ENCODE measurements at places on chromosomes 7 and 10.

DNA sequence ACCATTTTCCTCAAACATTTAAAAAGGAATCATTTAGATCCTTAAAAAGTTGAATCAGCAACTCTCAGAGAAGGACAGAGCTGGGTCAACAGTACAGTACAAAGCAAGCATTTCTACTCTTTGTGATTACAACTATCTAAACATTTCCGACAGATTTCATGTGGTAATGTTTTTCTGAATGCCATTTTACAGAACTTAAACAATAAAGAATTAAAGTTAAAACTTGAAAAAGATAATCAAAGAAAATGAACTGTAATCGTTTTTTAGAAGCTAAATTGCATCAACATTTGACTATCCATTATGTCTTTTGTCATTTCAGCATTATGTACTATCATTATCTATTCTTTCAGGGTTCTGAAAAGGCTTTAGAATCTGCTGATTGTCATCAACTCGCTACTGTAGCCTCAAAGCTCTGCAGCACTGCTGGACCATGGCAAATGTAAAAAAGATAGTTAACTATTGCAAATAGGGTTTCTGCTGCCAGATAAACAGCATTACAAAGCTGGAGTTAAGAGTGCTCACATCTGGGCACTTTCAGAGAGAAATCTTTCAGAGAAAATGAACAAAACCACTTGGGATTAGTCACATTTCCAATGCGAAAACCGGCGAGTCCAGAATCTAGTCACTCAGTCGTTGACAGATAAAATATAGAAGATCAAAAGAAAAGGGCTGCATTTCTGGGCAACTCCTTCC, 160.4 kb upstream of the LAMB4 start:
- DNase-seq = peak; percentile 18

DNA sequence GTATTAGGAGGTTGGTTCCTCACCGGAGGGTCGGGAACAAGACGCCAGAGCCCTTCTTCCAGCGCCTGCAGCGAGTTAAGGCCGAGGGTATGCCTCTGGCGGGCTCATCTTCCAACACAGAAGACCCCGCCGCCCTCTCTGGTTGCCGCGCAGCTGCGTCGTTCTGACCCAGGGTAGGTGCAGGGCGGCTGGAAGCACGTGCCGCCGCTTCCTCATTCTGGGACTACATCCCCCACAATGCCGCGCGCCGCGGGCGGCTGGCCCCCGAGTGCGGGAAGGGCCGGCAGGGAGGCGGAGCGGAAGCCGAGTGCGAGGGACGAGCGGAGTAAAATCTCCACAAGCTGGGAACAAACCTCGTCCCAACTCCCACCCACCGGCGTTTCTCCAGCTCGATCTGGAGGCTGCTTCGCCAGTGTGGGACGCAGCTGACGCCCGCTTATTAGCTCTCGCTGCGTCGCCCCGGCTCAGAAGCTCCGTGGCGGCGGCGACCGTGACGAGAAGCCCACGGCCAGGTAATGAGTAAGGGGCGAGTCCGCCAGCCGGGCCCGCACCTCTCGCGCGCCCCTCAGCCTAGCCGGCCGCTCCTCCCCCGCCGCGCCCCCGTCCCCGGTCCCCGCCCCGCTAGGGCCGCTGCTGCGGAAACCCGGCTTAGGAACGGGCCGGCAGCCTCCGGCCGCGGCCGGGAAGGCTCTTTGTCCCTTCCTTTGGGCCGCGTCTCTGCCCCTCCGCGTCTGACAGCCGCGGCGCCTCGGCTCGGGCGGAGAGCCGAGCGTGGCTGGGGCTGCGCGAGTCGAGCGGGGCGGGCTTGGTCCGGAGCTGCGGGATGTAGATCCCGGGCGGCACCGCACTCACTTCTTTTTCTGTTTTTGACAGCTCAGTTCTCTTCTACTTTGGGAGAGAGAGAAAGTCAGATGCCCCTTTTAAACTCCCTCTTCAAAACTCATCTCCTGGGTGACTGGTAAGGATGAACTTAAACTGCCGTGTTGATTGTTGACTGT, at the start of gene CCDC126:
Gene CCDC126, plus strand, starts transcription at position 289 of the 998 bp plus-strand sequence. CDS start 13,934 bp downstream, outside the sequence.
- DNase-seq = peak; percentile 95

DNA sequence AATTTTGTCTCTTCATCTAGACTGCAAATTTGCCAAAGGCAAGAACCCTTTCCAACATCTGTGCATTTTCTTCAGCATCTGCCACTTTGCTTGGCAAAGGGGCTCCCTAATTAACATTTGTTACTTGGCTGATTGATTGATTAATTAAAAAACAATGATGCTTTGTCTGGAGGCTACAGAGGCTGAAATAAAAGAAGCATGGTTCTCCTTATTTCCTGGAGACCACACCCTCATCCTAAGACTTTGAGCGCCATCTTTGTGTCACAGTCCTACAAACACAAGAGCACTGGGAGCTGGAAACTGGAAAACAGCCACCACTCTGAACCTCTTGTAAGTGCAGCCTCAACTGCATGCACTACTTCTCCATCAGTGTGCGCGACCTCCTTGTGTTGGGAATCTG, 189.2 kb downstream of the C7orf25 start:
- DNase-seq = no peak

- no peak for DNase-seq
These were observed 13.3 kb downstream of the KMT2E start for GRCh38 chr7:105027176-105027853.

DNA sequence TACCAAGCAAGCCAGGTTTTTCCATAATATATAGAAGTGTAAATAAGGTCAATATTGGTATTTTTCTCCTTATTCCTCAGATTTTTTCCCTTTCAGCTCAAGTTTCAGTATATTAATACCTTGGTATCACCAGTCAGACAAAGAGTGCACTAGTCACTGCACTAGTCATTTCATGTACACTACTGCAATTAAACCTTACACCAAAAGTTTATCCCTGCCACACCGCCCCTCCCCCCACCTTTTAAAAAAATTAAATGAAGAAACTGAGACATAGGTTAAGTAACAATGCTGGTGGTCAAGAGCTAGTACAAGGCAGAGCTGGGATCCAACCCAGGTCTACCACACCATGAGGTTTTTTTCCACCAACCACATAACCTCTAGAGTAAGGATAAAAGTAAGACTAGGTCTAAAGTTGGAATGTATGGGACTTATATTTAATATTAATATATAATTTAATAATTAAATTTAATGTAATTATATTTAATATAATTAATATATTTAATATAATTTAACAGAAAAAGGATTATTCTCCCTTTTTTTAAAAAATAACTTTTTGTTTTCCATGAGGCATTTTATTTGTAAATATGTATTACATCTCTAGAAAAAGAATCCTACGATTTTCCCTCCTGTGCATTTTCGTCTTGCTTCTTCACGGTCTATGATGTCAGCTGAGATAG, 68.5 kb downstream of the NT5C2 start:
- no peak for DNase-seq

- peak; percentile 70 for DNase-seq
These were observed 28.4 kb upstream of the SMARCD3 start for GRCh38 chr7:151276666-151277590.

DNA sequence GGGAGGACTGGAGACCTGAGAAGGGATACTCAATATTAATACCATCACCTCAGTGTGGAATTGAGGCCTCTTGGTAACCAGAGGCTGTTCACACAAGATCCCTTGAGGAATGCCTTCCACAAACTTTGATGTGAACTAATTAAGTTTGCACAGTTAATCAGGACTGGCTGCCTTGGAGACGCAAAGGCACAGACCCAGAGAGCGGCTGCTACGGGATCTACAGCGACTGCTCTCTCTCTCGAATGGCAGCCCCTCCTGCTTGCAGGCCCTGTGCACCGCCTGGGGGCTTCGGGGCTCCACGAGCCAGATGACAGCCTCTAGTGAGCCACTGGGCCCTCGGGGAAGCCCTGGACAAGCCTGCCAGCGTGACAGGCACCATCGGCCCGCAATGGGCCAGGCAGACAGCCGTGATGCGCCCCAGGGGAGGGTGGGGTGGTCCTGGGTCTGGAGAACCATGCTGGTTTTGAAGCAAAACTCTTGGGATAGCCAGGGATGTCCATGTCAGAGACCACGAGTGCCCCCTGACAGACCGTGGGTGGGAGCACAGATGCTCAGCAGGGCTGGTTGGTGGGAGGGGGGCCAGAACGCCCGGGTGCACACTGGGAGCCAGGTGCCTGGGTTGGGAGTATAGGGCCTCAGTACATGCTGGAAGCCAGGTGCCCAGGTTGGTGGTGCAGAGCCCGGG, 195.6 kb downstream of the ELFN1 start:
- peak; percentile 72 for DNase-seq

GRCh38 chr10:106971411-106971831, 193.1 kb downstream of the SORCS1 start:
- DNase-seq = no peak

GRCh38 chr7:52639126-52639525, 396.3 kb upstream of the POM121L12 start:
- DNase-seq = no peak

GRCh38 chr10:73253225-73253555, 746 bp upstream of the MRPS16 start:
- DNase-seq = no peak

GRCh38 chr7:89780291-89780690, 374.0 kb upstream of the STEAP1 start:
- no peak for DNase-seq

DNA sequence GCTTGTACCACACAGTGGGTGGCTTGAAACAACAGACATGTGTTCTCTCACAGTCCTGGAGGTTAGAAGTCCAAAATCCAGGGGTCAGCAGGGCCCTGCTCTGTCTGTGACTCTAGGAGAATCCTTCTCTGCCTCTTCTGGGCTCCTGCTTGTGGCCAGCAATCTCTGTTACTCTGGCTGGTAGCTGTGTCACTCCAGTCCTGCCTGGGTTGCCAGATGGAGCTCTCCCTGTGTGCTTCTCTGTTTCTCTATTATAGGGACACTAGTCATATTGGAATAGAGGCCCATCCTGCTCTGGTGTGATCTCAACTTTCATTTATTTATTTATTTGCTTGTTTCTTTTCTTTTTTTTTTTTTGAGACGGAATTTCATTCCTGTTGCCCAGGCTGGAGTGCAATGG, 276.6 kb upstream of the GALNT17 start:
- DNase-seq = no peak

- DNase-seq = no peak
These were observed 16.7 kb downstream of the LMTK2 start for GRCh38 chr7:98123365-98123696.

DNA sequence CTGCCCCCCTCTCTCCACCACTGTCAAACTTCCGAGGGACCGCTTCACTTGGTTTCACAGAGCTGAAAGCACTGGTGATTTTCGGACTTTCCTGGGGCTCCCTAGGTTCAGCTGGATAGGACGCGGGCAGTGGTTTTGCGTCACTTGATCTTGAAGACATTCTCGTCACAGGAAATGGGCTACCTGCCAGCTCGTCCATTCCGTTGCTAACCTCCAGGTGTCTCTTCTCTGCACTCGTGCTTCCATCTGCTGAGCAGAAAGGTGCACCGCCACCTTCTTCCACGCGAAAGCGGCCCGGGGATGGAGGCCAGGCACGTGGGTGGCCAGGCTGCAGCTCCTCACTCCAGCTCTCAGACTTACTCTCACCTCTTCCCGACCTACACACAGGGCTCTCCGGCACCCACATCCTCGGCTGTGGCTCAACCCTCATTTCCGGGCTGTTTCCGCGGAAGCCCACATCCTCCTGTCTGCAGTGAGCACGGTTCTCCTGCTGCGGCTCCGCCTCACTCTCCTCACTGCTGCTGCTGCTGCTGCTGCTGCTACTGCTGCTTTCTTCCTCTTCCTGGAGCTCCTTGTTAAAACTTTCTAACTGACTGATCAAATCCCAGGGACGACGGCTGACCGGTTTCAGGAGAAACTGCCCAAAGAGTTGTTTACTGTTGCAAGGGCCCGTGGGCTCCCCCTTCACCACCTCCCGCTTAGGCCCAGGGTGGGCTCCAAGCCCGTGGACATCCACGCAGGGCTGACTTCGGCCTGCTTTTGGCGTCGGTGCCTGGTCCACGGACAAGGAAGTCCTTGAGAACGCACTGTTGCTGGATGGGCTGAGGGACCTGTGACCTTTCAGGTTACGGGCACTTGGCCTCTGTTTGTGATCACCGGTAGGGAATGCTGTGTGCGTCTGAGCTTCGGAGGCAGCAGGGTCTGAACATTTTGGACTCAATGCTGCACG, 32.1 kb downstream of the JCAD start:
- no peak for DNase-seq

DNA sequence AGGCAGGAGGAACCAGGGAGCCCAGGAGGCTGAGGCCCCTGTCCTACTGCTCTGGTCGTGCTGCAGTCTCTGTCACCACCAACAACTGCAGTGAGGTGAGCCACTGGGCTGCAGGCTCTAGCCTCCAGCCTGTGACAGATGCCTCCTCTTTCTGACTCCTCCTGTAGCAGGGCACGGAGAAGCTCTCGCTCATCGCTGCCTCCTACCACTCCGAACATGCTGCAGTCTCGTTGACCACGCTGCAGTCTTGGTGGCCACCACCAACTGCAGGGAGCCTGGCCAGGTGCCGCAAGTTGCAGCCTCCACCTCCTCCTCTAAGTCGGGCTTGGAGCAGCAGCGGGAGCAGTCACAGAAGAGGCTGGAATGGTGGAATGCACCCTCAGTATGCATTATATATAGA, 22.1 kb upstream of the VOPP1 start:
- DNase-seq = no peak

GRCh38 chr7:50221028-50221427, 83.5 kb upstream of the IKZF1 start:
- no peak for DNase-seq

DNA sequence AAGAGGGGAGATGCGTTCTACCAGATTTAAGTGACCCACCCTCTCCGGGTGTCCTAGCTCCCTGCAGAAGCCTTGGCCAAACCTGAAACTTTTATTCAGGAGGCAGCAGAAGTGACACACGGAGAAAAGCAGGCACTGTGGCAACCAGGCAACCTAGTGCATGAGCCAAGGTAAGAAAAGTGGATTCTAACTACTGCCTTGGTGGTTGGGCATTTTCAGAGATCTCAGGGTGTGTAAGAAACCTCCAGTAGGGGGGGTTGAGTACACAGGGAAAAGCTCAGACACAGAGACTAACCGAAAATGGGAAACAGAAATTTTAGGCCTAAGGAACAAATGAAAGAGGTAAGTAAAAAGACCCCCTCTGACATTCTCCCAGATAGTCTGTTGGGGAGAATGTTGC, 645.7 kb downstream of the ANKRD7 start:
- peak; percentile 32 for DNase-seq

GRCh38 chr10:102402512-102402896, 7.0 kb downstream of the NFKB2 start:
- DNase-seq = no peak

- DNase-seq = no peak
These were observed 32.5 kb downstream of the LANCL2 start for GRCh38 chr7:55397617-55398016.

- DNase-seq = no peak
These were observed 29.1 kb upstream of the EPC1 start for GRCh38 chr10:32376097-32376496.

DNA sequence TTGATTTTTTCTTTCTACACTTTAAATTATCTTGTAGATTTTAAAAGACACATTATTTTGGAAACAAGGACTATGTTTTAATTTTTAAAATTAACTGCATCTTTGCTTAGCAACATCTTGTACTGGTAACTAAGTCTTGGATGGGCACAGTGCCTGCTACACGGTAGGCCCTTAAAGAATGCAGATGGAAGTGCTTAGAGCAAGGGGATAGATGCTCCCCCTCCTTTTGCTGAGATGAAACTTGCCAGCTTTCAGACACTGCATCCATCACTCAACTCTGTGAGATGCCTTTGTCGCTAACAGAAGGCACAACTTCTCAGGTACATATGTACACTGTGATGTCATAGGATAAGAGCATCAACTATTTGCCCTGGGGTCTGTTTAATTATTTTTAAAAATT, 103.9 kb downstream of the LRRC18 start:
- DNase-seq = no peak

Data from SK-N-DZ (cell line).